ENCODE measurements at places on chromosomes 2 and 18. TPM values are rescaled to one million over a fixed set of nuclear protein-coding genes. Genes with fewer than 3 reads are reported as not detected.

The ADGRF3 gene
- 0.11 TPM for total RNA-seq

The HOXD1 gene
- total RNA-seq: 0.25 TPM

The ALPG gene
- total RNA-seq: 0.71 TPM

The ZC3H8 gene
- total RNA-seq: 15.6 TPM

The MOGAT1 gene
- not detected for total RNA-seq

The CCDC148 gene
- 0.35 TPM for total RNA-seq

The CD8B gene
- not detected for total RNA-seq

The OSR1 gene
- 10.0 TPM for total RNA-seq

The AGXT gene
- total RNA-seq: not detected

The SCN9A gene
- total RNA-seq: 2.2 TPM

The DGKD gene
- 50.3 TPM for total RNA-seq

The NYAP2 gene
- not detected for total RNA-seq

The OSGEPL1 gene
- 4.7 TPM for total RNA-seq

The PRSS56 gene
- total RNA-seq: 0.12 TPM

The MAP3K19 gene
- not detected for total RNA-seq

The IL37 gene
- not detected for total RNA-seq

The ARHGEF4 gene
- 7.8 TPM for total RNA-seq

The METTL4 gene
- 6.7 TPM for total RNA-seq

The HOXD13 gene
- total RNA-seq: 0.19 TPM

The PUM2 gene
- 49.5 TPM for total RNA-seq

The LIMS4 gene
- 0.56 TPM for total RNA-seq

The PRKAG3 gene
- total RNA-seq: not detected

The IL1R2 gene
- 1.0 TPM for total RNA-seq

The IL1F10 gene
- total RNA-seq: not detected

The UGT1A10 gene
- not detected for total RNA-seq

The SFTPB gene
- 0.09 TPM for total RNA-seq

The VSNL1 gene
- not detected for total RNA-seq

The CABLES1 gene
- total RNA-seq: 15.2 TPM

The ZSWIM2 gene
- not detected for total RNA-seq

The CCBE1 gene
- 13.2 TPM for total RNA-seq

The HOXD4 gene
- total RNA-seq: 0.38 TPM

The TIA1 gene
- 47.6 TPM for total RNA-seq

The ABI2 gene
- 72.6 TPM for total RNA-seq

The AQP4 gene
- total RNA-seq: not detected

The RPL31 gene
- total RNA-seq: 1,734 TPM

The RNF181 gene
- 165 TPM for total RNA-seq

The VWA3B gene
- 0.12 TPM for total RNA-seq

The ZNF385B gene
- not detected for total RNA-seq

The MBOAT2 gene
- total RNA-seq: 84.1 TPM

The PLCD4 gene
- 0.14 TPM for total RNA-seq

The MYL12B gene
- 403 TPM for total RNA-seq

The UNC80 gene
- total RNA-seq: 0.02 TPM

The SCTR gene
- total RNA-seq: 0.15 TPM

The ERBB4 gene
- not detected for total RNA-seq

The KLHL14 gene
- total RNA-seq: not detected

The SPR gene
- 120 TPM for total RNA-seq

The SGO2 gene
- 11.1 TPM for total RNA-seq

The ATP8B1 gene
- total RNA-seq: 7.6 TPM

The MAP4K4 gene
- 149 TPM for total RNA-seq

The ICOS gene
- total RNA-seq: not detected
